ENCODE measurements at places on chromosomes 2 and 18.
A peak's percentile ranks its signal among the peaks of the same experiment; 100 is the strongest.

GRCh38 chr2:242075696-242076095 is 206.2 kb downstream of the RTP5 start:
- DNase-seq: no peak

DNA sequence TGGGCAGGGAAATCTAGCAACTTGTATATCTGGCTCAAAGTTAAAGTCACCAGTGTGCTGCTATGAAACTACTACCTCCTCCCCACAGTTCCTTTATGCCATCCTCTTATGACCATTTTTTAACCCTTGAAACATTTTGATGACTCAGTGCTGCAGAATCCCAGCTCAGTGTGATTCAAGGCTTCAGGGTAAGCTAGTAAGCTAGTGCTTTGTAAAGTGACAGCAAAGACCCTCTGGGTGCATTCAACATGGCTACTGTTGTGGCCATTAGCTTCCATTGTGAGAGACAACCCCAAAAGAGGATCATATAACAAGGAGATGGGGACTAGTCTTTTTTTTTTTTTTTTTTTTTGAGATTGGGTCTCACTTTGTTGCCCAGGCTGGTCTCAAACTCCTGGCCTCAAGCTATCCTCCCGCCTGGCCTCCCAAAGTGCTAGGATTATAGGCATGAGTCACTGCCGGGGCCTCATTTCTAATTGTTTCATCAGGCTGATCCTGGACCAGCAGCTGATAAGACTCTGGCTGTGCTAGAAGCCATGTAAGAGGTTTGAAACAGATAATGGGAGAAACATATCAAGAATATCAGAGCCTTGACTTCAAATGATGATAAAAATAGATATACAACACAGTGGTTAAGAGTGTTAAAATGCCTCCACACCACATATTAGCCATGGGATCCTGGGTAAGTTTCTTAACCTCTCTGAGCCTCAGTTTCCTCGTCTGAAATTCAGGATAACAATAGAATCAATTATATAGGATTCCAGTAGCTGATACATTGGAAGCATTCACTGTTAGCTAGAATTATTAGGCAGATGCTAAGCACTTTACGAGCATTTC is 65.7 kb upstream of the RTN4 start:
- DNase-seq: peak; percentile 79

GRCh38 chr2:230972046-230972445 is 23.9 kb upstream of the SPATA3 start:
- DNase-seq: no peak

- no peak for DNase-seq
Observed at GRCh38 chr18:74082742-74083556, 64.7 kb downstream of the FBXO15 start.

DNA sequence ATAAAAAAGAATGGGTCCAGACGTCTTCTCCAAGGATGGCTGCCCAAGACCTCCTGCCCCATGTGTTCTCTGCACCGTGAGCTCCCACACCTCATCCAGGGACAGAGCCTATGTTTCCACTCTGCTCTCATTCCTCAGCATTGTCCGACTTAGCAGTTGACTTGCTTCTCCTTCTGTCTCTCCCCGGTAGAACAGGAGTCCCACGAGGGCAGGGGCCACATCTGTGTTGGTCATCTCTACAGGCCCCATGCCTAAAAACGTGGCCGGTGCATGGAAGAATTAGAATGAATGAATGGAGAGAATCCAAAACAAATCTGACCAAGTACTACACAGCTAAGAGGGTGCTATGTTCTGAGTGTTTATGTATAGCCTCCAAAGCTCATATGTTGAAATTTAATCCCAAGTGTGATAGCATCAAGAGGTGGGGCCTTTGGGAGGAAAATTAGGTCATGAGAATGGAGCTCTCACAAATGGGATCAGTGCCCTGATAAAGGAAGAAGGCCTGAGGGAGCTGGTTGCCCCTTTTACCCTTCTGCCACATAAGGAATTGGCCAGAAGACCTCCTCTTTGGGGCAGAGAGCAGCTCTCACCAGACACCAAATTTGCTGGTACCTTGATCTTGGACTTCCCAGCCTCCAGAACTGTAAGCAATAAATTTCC is 55.9 kb downstream of the FAM178B start:
- no peak for DNase-seq

DNA sequence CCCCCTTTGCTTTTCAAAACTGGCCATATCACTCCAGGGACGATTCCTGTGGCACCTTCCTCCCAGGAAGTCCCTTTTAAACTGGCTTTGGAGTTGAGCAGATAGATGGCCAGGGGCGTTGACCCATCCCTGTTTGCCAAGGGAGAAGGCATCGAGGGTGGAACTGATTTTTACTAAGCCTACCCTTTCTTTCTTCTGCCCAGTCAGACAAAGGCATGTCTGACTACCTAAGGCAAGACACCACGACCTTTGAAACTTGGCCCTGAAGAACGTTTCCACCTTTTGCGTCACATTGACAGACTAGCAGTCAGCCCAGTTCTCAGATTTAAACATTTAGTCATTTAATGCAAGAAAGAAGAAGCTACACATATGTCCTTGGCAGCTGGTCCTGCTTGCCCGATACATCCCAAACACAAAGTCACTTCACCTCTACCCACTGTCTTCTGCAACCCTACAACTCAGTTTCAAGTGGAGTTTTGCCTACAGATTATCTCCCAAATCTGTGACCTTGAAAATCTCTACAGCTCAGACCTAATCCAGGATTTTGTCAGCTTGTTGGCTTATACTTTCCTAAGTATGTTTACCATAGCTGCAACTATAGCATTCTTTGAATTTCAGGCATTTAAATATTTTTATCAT is 102.2 kb upstream of the IL1R2 start:
- no peak for DNase-seq

DNA sequence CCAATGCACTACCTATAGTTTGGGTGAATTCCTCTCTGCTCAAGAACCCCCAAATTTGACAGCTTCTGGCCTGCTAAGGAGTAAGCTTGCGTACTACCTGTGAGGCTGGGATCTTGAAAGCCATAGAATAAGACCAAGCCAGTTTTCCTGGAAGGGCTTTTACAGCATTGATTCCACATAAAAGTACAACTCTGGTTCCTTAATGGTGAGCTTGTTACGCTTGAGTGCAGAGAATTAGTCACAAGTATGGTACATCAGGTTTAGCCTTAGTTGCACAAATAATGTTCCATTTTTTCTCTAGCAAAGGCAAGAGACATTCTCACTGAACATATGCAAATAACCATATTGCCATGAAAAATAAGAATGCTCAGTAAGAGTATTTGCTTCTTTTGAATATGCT is 39.1 kb upstream of the STK39 start:
- no peak for DNase-seq

DNA sequence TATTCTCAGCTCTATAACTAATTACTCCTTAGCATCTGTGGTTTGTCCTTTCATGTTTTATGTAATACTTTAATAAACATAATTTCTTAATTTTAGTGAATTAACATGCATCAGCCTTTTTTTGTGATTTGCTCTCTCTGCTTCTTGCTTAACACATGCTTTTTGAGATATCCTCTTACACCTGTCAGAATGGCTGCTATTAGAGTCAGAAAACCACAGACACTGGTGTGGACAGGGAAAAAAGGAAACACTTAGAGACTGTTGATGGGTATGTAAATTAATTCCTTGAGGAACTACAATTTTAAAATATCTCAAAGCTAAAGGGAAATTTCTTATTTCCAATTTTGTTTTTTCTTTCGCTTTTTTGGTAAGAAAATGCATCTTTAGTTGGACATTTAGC is 549.0 kb downstream of the ZNF804A start:
- DNase-seq: no peak

GRCh38 chr2:28716265-28716865 is 35.3 kb upstream of the PPP1CB start:
- DNase-seq: peak; percentile 78

GRCh38 chr18:3703732-3704176 is 253.8 kb downstream of the TGIF1 start:
- DNase-seq: peak; percentile 8

GRCh38 chr2:149732001-149732685 is 144.6 kb upstream of the MMADHC start:
- peak; percentile 74 for DNase-seq

DNA sequence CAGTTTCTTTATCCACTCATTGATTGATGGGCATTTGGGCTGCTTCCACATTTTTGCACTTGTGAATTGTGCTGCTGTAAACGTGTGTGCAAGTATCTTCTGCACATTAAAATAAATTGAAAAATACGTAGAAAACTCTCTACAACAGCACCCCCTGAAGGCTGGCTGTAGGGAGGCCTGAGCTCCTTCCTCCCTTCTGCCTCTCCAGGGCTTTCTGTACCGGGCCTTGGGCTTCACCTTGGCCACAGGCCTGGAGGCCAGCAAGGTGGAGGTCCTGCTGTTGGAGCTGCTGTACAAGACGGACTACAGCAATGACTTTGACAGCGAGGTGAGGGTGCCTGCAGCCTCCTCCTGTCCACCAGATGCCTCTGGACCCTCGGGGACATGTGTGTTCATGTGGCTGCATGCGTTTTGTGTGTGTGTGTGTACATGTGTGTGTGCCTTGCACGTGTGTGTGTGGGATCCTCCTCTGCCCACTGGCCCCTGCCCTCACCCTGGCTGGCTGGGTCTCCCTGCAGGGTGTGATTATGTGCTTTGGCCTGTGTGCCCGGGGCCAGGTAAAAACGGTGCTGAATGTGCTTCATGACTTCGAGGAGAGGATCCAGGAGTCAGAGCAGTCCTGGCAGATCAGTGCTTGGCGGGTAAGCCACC is 29.2 kb downstream of the MROH2A start:
- no peak for DNase-seq

- peak; percentile 63 for DNase-seq
Observed at GRCh38 chr2:216216951-216217903, 108.1 kb downstream of the XRCC5 start.

GRCh38 chr2:172335736-172336135 is 91.7 kb upstream of the ITGA6 start:
- no peak for DNase-seq

- no peak for DNase-seq
Observed at GRCh38 chr2:189366349-189366748, 74.9 kb upstream of the WDR75 start.

DNA sequence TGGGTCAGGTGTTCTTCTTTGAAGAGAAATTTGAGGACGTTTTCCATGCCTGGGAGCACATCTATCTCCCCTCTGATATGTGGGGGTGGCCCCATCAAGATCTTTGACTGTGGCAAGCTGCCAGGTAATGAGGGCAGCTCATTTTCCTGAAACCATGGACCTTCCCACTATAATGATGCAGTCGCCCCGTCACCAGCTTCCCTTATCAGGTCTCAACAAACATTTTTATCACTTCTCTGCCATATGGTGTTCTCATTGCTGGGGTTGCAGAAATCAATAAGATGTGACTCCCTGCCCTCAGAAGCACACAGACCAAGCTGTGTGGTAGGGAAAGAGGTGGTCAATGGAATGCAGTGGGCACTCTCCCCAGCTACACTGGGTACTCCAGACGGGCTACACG is 48.4 kb upstream of the B3GNT7 start:
- no peak for DNase-seq

GRCh38 chr18:27652480-27653121 is 467.5 kb upstream of the CHST9 start:
- DNase-seq: no peak

GRCh38 chr2:190707726-190708125 is 58.8 kb downstream of the NAB1 start:
- DNase-seq: no peak

GRCh38 chr2:120729406-120730399 is 6.0 kb upstream of the GLI2 start:
- peak; percentile 65 for DNase-seq

GRCh38 chr18:79553696-79554095 is 125.9 kb upstream of the CTDP1 start:
- no peak for DNase-seq

- DNase-seq: no peak
Observed at GRCh38 chr2:172745636-172746035, 10.0 kb downstream of the RAPGEF4 start.

DNA sequence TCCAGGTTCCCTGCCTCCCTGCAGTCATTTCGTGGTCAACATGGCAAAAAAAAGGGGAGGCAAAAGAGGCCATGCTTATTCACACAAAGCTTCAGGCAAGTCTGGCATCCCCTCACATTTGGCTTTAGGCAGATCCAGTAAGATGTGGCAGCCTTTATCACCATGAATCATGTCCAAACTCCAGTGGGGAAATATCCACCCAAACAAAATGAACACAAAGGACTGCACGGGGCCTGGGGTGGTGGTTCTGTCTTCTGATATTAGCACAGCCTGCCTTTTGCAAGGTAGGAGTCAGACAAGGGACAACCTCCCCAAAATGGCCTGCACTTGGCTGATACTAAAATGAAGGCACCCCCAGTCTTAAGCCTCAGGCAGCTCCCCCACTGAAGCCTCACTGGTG is 129.9 kb downstream of the ZBTB7C start:
- no peak for DNase-seq

- no peak for DNase-seq
Observed at GRCh38 chr2:1824202-1824905, 80.0 kb upstream of the PXDN start.

DNA sequence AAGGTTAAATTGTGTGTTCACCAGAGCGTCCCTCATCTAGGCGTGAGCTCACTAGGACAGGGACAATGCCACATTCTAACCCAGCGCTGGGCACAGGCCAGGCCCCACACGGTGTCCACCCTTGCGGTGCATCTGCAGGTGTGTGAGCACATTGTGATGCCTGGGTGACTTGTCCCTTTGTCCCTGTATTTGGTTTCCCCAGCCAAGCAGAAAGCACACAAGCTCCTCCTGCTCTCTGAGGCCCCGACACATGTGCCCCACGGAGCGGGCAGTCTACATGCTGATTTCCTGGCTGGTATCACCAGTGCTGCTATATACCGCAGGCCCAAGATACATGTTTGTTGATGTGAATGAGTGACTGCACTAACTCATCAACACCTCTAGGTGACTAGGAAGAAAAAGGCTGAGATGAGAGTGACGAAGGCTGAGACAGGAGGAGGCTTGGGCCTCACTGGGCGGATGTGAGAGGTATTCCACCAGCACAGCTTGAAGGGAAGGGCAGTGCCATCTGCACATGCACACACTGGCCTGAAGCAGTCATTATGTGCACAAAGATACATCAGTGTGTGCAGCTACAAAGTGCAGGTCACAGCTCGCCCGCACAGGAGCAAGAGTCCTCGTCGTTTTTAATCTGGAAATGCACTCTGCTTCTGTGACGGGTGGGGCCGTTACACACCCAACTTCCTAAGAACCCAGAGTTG is 205.9 kb downstream of the EIPR1 start:
- no peak for DNase-seq

- DNase-seq: no peak
Observed at GRCh38 chr2:38230756-38231155, 146.3 kb downstream of the ATL2 start.

DNA sequence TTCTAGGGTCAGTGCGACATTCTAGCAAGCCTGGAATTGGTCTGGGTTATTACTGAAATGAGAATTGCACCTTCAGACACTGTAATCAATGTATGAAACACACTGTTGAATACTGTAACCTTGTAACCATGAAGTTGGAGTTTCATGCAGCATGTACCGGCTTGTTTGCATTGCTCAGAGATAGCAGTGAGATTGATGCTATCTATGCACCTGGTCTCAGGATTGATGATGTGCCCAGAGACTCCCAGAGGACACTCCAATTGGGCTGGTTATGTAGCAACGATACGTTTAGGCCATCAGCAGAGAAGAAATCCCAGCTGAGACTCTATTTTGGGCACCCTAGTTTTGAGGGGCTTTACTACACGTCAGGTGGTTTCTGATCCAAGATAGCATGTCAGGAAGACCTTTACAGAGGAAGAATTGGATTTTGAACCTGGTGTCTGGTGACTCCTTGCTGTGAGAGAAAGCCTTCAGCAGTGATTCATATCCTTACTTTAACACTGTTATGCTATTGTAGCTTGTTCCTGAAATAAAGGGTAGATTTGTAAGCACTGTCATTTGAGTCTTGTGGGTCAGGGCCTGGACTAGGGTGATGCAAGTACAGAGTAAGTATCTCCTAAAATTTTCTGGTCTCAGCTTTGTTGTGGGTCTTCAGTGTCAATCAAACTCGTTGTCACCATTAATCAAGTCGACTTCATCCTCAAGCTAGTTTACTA is 305.1 kb upstream of the GULP1 start:
- no peak for DNase-seq

Data from HS-5 (cell line).